Naive thymus-derived CD4-positive, alpha-beta T cell (primary cell): ENCODE measurements at places on chromosomes 16 and 17. TPM values are rescaled to one million over a fixed set of nuclear protein-coding genes. Genes with fewer than 3 reads are reported as not detected.

DVL2 gene
- 15.1 TPM for polyA plus RNA-seq

DPEP3 gene
- 0.44 TPM for polyA plus RNA-seq

MTMR4 gene
- 19.4 TPM for polyA plus RNA-seq

SYT17 gene
- polyA plus RNA-seq, result not detected

CCL22 gene
- polyA plus RNA-seq, result not detected

TNFSF13 gene
- 1.1 TPM for polyA plus RNA-seq

ZSCAN10 gene
- polyA plus RNA-seq, result not detected

FAM222B gene
- 23.1 TPM for polyA plus RNA-seq

CX3CL1 gene
- polyA plus RNA-seq, result not detected

DDX42 gene
- polyA plus RNA-seq, result 24.4 TPM

XAF1 gene
- 28.1 TPM for polyA plus RNA-seq

HOXB1 gene
- not detected for polyA plus RNA-seq

SPATA22 gene
- polyA plus RNA-seq, result not detected

MSLN gene
- polyA plus RNA-seq, result not detected

CFAP52 gene
- not detected for polyA plus RNA-seq

PLEKHH3 gene
- polyA plus RNA-seq, result not detected

RBFOX1 gene
- not detected for polyA plus RNA-seq

RNF112 gene
- polyA plus RNA-seq, result not detected

NECAB2 gene
- not detected for polyA plus RNA-seq

CCL7 gene
- not detected for polyA plus RNA-seq
